ENCODE measurements at places on chromosomes 3 and 15.

DNA sequence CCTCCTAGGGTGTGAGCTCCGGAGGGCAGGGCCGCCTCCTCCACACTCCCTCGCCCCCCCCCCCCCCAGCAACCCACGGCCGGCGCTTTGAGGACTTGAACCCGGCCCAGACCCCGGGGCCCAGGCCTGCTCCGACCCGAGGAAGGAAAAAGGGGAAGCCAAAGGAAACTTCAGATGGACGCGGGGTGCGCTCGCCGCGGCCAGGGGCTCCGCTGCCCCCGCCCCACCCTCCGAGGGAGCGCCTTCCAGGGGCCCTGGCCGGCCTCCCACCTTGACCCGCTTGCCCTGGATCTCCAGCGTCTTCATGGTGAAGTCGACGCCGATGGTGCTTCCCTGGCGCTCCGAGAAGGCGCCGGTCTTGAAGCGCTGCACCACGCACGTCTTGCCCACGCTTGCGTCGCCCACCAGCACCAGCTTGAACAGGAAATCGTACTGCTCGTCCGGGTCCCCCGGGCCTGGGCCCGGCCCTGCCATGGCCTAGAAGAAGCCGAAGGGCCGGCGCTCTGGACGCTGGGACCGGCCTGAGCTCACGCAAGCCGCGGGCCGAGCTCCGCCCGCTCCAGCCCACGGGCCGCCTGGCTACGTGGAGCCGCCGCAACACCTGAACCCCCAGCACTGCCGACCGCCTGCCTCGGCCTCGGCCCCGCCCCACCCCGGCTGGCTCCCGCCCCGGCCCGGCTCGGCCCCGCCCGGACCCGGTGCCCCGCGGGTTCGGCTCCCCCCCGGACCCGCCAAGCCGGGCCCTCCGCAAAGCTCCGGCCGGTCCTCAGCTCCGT, 400 bp downstream of the RAB43 start:
- DNase-seq: no peak

GRCh38 chr15:74176262-74177214, 3.0 kb downstream of the ISLR start:
- no peak for DNase-seq

GRCh38 chr3:40455328-40455727, 1.8 kb upstream of the RPL14 start:
- DNase-seq: no peak

- no peak for DNase-seq
These were observed 24.4 kb downstream of the SEC61A1 start for GRCh38 chr3:128076483-128077201.

DNA sequence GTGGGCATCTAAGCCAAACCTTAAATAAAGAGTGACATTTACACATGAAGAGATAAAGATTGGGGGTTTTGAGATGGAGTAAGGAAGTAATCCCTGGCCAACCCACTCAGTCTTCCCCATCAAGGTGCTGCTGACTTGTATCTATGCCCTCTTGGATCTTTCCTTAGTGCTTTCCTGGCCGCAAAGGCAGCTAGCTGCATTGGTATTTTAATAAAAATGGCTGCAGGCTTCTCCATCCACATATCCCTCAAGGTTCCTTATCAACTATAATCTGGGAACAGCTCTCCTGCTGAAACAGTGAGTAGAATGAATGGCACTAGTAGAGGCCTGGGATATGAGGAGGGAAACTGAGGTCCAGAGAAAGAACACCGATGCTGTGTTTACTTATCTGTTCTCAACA, 122.2 kb upstream of the ANKRD28 start:
- no peak for DNase-seq

GRCh38 chr3:174243171-174243570, 616.0 kb upstream of the NAALADL2 start:
- DNase-seq: no peak

- no peak for DNase-seq
These were observed 13.0 kb downstream of the SUCLG2 start for GRCh38 chr3:67641451-67641850.

DNA sequence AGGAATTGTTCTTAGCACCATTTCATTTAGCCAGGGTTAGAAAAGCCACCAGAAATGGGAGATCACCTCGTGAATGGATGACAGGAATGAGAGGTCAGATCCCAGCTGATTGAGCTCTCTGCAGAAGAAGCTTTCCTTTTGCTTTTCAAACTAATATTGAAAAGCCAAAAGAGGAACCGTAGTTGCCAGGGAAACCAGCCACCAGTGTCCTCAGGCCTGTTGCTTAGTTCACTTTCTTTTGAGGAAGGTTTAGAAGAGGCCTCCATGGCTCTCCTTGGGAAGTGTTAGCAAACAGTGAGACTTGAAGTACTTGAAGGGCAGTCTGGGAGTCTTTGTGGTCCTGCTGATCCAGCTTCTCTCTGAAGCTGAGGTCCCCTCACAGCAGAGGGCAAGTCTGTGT, 7.4 kb upstream of the CCK start:
- no peak for DNase-seq

GRCh38 chr3:102536456-102536855, 101.6 kb downstream of the ZPLD1 start:
- DNase-seq: no peak

DNA sequence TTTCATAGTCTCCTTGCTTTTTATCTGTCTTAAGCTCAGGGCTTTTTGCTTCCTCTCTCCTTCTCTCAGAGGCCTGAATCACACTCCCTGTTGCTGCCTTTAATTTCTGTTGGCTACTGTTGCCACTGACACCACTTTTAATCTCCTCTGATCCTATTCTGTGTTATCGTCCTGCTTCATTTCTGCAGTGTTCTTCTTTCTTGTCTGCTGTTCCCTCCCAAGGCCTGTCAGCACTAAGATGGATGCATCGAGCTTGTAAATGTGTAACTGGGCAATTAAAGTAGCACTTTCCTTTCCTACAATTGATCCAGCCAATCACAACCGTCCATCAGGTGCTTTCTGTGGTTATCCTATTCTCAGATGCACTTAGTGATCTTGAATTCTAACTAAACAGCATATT, 71.3 kb upstream of the VEPH1 start:
- DNase-seq: no peak

DNA sequence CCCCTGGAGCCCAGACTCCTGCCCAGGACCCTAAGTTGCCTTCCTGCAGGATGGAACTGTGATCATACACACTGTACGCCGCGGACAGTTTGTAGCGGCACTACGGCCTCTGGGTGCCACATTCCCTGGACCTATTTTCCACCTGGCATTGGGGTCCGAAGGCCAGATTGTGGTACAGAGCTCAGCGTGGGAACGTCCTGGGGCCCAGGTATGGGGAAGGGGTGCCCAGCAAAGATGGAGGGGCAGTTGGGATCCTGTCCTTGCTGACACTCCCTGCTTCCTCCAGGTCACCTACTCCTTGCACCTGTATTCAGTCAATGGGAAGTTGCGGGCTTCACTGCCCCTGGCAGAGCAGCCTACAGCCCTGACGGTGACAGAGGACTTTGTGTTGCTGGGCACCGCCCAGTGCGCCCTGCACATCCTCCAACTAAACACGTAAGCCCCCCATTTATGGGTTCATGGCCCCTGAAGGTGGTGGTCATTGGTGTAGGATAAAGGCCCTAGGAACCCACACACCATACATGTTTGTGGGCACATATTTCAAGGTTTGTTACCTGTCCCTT, 28.8 kb downstream of the NBEAL2 start:
- no peak for DNase-seq

- DNase-seq: no peak
These were observed 20.4 kb downstream of the H1-8 start for GRCh38 chr3:129563332-129563731.

DNA sequence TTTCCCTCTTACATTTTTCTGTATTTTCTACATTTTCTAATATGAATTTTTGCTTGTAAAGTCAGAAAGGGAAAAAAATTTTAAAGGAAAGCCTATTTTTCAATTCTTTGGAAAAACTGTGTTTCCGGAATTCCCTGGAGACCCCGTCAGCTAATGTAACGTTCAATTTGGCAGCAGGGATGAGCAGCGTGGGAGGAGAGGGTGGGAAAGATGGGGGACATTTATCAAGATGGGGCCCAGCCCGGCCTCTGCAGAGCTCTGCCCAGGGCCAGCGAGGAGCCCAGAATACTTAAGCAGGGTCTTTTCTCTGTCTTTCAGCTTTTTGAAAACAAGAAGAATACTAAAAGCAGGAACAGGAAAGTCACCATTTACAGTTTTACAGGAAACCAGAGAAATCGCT, 129.0 kb downstream of the LRRK1 start:
- DNase-seq: peak; percentile 29

DNA sequence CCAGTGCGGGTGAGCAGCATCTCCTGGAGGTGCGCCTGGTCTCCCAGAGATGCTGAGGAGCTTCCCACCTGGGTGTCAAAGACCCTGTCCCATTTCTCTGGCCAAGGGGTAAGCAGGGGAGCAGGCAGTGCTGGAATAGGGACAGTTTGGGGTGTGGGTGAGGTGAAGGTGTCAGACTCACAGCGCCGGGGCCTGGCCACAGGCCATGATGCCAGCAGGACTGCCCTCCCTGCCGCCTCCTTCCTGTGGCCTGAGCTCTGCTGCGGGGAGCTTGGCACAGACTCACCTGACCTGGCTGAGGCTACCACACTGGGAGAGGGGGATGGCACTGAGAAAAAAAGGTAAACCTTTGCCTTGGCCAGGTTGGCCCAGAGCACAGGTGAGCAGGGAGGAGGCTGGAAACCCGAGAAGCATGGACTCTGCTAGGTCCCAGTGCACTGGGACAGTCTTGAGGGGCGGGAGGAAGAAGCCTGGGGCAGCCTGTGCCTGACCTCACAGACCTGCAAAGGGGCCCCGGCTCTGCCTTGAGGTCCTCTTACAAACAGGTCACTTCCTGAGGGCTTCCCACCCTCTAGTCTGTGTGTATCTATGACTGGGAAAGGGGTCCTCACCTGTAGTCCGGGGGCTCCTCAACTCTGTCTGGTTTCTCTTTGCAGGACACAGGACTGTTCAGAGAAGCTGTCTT, 28.2 kb downstream of the GRAMD2A start:
- DNase-seq: no peak

- no peak for DNase-seq
These were observed 51.3 kb downstream of the MYLK start for GRCh38 chr3:123832692-123833397.

GRCh38 chr3:42535981-42536784, 33.7 kb downstream of the VIPR1 start:
- no peak for DNase-seq

DNA sequence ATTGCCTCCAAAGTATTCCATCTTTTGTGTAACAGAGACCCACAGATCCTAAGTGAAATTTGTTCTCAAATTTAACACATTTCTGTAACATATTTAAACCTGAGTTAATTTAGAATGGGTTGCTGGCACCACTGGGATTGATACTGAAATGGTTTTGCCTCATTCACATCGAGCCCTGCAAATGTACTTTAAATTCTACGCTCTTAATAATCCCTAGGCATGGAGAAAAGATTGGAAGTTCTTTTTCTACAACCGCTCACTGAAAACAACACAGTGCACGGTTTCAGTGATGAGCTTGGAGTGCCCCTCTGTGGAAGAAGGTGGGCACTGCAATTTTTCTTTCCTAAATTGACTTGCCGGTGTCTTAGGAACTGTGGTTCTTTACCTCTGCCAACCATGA, 109.9 kb upstream of the ATP11B start:
- peak; percentile 65 for DNase-seq

All from left hindlimb (tissue), 1 donor.